ENCODE measurements at places on chromosomes 6 and 20. TPM values are rescaled to one million over a fixed set of nuclear protein-coding genes. Genes with fewer than 3 reads are reported as not detected.
A peak's percentile ranks its signal among the peaks of the same experiment; 100 is the strongest.

The ULBP1 gene
- 0.19 TPM for total RNA-seq

The C20orf144 gene
- 0.09 TPM for total RNA-seq

The SDCBP2 gene
- 2.1 TPM for total RNA-seq

The NRN1 gene
- total RNA-seq = 4.2 TPM

The CAP2 gene
- total RNA-seq = 1.6 TPM

The SNRPB gene
- total RNA-seq = 311 TPM

The HLA-DMA gene
- 85.0 TPM for total RNA-seq

The PDE10A gene
- 0.94 TPM for total RNA-seq

The CD2AP gene
- total RNA-seq = 32.8 TPM

The CCR6 gene
- total RNA-seq = 2.7 TPM

The KCNS1 gene
- 0.14 TPM for total RNA-seq

GRCh38 chr6:67210450-67210849 lies 1424.6 kb upstream of the ADGRB3 start:
- no peaks in the 10 kb centered on the region for H3K36me3 ChIP-seq
- DNase-seq = no peak
- no peaks in the 10 kb centered on the region for H3K27me3 ChIP-seq
- H3K4me1 ChIP-seq = no peaks in the 10 kb centered on the region
- H3K27ac ChIP-seq = no peak overlapping the region

DNA sequence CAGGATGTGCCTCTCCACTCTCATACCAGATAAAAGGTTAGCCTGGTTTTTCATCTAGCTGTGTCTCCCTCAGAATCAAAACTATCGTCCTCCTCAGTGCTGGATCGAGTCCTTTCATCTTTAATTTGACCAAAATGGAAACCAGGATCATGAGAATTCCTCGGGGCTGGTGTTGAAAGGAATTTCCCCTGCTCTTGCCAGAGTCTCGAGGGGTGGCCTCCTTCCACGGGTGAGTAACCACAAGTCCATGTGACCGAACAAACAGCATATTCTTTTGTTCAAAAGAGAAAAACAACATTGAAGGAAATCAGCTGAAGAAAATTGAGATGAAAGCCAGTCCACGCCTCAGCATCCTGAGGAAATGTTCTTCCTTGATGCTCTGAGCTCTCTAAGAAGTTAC lies 165.9 kb upstream of the CDYL start:
- H3K4me1 ChIP-seq = peaks cover 8% of the 10 kb centered on the region
- no peaks in the 10 kb centered on the region for H3K27me3 ChIP-seq

DNA sequence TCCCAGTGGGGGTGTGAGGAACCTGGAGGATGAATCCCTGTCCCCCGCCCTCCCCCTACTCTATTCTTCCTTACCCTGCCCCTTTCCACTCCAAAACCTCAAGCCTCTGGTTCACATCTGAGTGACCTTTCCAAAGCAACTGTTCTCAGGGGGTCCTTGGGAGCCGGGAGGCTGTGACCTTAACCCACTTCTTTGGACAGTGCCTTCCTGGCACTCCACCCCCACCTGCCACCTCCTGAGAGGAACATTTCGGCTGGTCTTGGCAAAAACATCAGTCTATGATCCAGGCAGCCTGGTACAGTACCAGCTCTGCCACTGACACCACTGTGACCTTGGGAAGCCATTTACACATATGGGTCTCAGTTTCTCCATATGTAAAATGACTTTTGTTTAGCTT lies 121.7 kb downstream of the MRPL14 start:
- no peak overlapping the region for H3K4me3 ChIP-seq
- no peaks in the 10 kb centered on the region for H3K36me3 ChIP-seq
- DNase-seq = no peak

DNA sequence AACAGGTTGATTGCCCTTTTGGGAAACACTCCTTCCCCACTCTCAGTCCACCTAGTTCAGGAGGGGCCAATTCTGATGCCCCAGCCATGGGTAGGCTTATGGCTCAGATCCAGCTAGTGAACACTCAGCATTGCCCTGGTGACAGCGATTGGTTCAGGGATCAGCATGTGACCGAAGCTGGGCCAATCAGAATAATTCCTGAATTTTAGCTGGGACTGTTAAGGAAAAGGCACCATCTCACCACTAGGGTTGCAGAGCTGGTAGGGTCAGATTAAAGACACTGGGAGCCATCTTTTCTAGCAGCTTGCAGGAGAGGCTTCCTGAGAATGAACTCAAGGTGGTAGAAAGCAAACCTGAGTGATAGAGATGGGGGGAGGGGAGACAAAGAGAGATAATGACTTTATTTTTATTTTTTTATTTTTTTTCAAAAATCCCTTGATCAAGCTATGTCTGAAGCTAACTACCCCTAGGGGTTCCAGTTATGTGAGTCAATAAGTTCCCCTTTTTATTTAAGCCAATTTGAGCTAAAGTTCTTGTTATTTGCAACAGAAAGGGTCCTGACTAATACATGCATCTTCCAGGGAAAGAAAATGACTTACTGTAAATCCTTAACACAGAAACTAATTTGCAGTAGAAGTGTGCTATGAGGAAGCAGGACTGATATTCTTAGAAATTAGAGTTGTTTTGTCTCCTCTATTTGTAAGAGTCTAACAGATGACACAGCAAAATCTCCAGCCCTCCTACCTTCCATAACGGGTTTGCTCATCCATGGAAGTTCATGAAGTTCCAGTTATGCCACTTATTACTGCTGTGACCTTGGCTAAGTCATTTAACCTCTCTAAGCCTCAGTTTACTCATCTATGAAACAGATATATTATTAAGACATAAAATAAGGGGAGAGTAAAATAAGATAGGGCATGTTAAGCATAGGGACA lies 44.7 kb downstream of the EYA2 start:
- no peak for DNase-seq
- no peaks in the 10 kb centered on the region for H3K27me3 ChIP-seq
- H3K27ac ChIP-seq = no peak overlapping the region
- H3K4me3 ChIP-seq = no peak overlapping the region
- no peaks in the 10 kb centered on the region for H3K4me1 ChIP-seq
- H3K36me3 ChIP-seq = no peaks in the 10 kb centered on the region

GRCh38 chr6:53979468-53980067 lies 131.7 kb upstream of the MLIP start:
- peak; percentile 29 for DNase-seq
- no peak overlapping the region for H3K27ac ChIP-seq
- no peaks in the 10 kb centered on the region for H3K27me3 ChIP-seq
- H3K36me3 ChIP-seq = no peaks in the 10 kb centered on the region
- no peak overlapping the region for H3K4me3 ChIP-seq

- H3K27ac ChIP-seq = peak overlapping the region; percentile 90
- no peak overlapping the region for H3K4me3 ChIP-seq
- no peak for DNase-seq
- peaks cover 70% of the 10 kb centered on the region for H3K4me1 ChIP-seq
- peaks cover 87% of the 10 kb centered on the region for H3K36me3 ChIP-seq
These were observed 16.5 kb downstream of the UQCC2 start for GRCh38 chr6:33694977-33695376.

DNA sequence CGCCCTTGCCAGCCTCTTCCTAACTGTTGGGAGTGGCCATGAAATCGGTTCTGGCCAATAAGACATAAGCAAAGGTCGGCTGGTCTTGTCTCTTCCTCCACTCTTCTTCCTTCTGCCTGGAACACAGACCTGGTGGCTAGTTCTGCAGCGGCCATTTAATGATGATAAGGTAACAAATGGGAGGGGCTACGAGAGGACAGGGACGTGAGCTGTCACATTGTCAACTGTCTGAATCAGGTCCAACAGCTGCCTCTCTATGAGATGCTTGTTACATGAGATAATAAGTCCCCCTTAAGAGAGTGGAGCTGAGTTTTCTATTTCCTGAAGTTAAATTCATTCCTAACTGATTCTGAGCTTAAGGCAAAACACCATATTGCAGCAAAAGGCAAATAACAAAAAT lies 12.5 kb upstream of the TMEM242 start:
- no peak overlapping the region for H3K27ac ChIP-seq
- no peak overlapping the region for H3K4me3 ChIP-seq
- H3K27me3 ChIP-seq = no peaks in the 10 kb centered on the region
- no peaks in the 10 kb centered on the region for H3K36me3 ChIP-seq
- DNase-seq = no peak

- no peak for DNase-seq
- H3K4me1 ChIP-seq = no peaks in the 10 kb centered on the region
- H3K27me3 ChIP-seq = no peaks in the 10 kb centered on the region
- H3K4me3 ChIP-seq = no peak overlapping the region
- no peaks in the 10 kb centered on the region for H3K36me3 ChIP-seq
These were observed 107.6 kb upstream of the KHDRBS2 start for GRCh38 chr6:62393608-62394007.

DNA sequence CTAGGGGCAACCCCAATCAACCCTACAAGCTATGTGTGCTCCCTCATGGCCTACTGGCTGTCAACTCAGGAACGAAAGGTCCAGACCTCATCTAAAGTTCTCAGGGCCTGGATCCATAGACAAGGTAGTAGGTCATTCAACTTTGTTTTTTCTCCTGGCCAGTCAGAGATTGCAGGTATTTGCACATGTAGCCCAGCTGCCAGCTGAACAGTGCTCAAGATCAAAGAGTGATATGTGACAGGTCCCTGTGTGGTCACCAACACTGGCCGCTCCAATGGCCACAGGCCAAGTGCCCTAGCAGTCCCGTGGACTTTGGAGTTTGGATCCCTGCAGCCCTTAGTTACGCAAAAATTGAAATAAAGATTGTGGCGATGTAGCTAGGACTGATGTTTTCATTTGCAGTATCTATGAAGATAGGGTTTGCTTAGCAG lies 60.6 kb upstream of the ATXN1 start:
- H3K27me3 ChIP-seq = no peaks in the 10 kb centered on the region
- no peaks in the 10 kb centered on the region for H3K4me1 ChIP-seq
- no peaks in the 10 kb centered on the region for H3K36me3 ChIP-seq
- no peak overlapping the region for H3K27ac ChIP-seq
- H3K4me3 ChIP-seq = no peak overlapping the region
- no peak for DNase-seq

DNA sequence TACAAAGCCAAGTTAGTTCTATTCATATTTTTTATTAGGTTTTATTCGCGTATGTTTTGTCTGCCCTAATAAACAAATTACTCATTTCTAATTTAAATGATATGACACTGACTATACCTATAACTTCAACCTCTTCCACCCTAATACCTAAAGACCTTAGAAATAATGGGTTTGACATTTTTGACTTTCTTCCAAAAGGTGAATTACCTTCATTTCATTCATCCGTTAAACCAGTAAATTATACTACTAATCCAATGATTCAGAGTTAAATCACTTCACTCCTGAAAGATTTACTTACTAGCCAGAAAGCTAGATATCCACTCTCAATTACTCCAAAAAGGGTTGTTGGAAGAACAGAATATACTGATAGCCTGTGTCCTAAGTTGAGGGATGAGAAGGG lies 5.2 kb downstream of the MRPS10 start:
- H3K36me3 ChIP-seq = peaks cover 57% of the 10 kb centered on the region
- H3K4me3 ChIP-seq = no peak overlapping the region
- DNase-seq = no peak
- no peak overlapping the region for H3K27ac ChIP-seq
- no peaks in the 10 kb centered on the region for H3K27me3 ChIP-seq

- no peaks in the 10 kb centered on the region for H3K4me1 ChIP-seq
- no peak for DNase-seq
- H3K27me3 ChIP-seq = peaks cover 3% of the 10 kb centered on the region
- H3K36me3 ChIP-seq = no peaks in the 10 kb centered on the region
- no peak overlapping the region for H3K4me3 ChIP-seq
- H3K27ac ChIP-seq = no peak overlapping the region
These were observed 284.2 kb downstream of the LRFN2 start for GRCh38 chr6:40302856-40303454.

GRCh38 chr6:94227741-94228140 lies 808.4 kb upstream of the EPHA7 start:
- no peaks in the 10 kb centered on the region for H3K36me3 ChIP-seq
- no peaks in the 10 kb centered on the region for H3K4me1 ChIP-seq
- no peak overlapping the region for H3K27ac ChIP-seq
- no peaks in the 10 kb centered on the region for H3K27me3 ChIP-seq

DNA sequence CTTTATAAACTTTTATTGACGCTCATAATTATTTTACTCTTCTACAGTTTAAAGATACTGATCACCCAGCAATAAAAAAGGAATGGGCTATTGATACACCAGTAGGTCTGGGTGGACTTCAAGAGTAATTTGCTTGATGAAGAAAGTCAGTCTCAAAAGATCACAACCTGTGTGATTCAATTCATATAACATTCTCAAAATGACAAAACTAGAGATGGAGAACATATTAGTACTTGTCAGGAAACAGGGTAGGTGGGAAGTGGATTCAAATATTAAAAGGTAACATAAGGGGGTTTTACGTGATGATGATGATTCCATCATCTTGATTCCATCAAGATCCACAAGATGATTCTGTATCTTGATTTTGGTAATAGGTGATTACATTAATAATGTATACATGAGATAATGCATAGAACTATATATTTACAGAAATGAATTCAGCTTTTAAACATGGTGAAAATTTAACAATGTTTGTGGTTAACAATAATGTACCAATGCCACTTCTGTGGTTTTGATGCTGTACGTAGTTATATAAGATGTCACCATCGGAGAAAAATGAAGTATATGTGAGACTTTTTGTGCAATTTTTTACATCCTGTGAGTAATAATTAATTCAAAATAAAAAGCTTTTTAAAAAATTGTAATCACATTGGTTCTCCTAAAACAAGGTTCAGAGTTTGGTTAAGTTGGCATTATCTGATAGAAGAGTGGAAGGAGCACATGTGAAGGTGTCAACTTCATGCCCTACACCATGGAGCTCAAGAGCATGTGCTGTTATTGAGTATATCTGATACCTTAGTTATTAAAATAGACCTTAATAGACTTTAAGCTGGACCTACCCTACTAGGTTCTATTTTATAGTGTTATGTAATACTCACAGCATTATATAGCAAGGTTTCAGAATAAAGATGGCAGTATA lies 66.3 kb upstream of the DYNLRB1 start:
- no peak overlapping the region for H3K4me3 ChIP-seq
- no peaks in the 10 kb centered on the region for H3K27me3 ChIP-seq
- peaks cover 78% of the 10 kb centered on the region for H3K36me3 ChIP-seq
- no peak for DNase-seq
- H3K27ac ChIP-seq = no peak overlapping the region

GRCh38 chr6:12893036-12893435 lies 176.5 kb downstream of the PHACTR1 start:
- no peak overlapping the region for H3K27ac ChIP-seq
- H3K27me3 ChIP-seq = no peaks in the 10 kb centered on the region

DNA sequence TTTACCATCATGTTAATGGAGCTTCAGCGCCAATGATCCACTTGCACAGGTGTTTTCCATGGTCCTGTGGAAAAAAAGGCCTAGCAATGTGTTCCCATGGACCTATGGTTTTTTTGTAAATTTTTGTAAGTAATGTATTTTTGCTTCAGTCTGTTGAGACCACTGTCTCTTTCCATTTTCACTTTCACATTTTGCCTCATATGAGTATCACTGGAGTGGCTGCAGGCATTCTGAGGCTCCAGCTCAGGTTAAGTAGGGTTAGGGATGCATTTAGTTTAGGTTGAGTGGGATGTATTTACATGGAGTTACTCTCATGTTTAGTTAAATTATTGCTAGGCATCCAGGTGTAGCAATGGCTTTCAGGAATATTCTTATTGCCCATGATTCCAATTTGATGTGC lies 19.2 kb upstream of the LMBRD1 start:
- H3K27me3 ChIP-seq = no peaks in the 10 kb centered on the region
- no peaks in the 10 kb centered on the region for H3K36me3 ChIP-seq
- no peak overlapping the region for H3K4me3 ChIP-seq
- peak overlapping the region; percentile 67 for H3K27ac ChIP-seq
- H3K4me1 ChIP-seq = peaks cover 9% of the 10 kb centered on the region

GRCh38 chr6:136927292-136927691 lies 5.2 kb downstream of the SLC35D3 start:
- no peaks in the 10 kb centered on the region for H3K36me3 ChIP-seq
- H3K27me3 ChIP-seq = peaks cover 46% of the 10 kb centered on the region
- no peak overlapping the region for H3K27ac ChIP-seq
- peak; percentile 9 for DNase-seq

All from thymus (tissue), 14 donors.